ENCODE measurements at places on chromosomes 7 and 10. TPM values are rescaled to one million over a fixed set of nuclear protein-coding genes. Genes with fewer than 3 reads are reported as not detected.

Gene DYNC1I1
- 39.0 TPM for total RNA-seq

DNA sequence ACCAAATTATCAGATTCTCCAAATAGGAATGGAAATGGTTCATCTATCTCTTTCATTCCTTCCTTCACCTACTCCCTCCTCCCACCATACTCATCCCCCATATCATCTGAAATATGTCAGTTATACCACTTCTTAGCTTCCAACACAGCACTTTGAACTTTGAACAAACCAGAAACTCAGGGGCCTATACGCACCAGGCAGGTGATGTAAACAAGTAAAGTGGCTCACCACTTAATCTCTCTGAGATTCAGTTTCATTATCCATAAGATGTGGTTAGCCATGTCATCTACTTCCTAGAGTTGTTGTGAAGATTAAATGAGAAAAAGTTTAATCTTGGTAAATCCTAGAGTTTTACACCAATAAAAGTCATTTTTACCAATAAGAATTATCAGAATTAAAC is 65.9 kb upstream of the LRRN3 start:
- no peak for DNase-seq

DNA sequence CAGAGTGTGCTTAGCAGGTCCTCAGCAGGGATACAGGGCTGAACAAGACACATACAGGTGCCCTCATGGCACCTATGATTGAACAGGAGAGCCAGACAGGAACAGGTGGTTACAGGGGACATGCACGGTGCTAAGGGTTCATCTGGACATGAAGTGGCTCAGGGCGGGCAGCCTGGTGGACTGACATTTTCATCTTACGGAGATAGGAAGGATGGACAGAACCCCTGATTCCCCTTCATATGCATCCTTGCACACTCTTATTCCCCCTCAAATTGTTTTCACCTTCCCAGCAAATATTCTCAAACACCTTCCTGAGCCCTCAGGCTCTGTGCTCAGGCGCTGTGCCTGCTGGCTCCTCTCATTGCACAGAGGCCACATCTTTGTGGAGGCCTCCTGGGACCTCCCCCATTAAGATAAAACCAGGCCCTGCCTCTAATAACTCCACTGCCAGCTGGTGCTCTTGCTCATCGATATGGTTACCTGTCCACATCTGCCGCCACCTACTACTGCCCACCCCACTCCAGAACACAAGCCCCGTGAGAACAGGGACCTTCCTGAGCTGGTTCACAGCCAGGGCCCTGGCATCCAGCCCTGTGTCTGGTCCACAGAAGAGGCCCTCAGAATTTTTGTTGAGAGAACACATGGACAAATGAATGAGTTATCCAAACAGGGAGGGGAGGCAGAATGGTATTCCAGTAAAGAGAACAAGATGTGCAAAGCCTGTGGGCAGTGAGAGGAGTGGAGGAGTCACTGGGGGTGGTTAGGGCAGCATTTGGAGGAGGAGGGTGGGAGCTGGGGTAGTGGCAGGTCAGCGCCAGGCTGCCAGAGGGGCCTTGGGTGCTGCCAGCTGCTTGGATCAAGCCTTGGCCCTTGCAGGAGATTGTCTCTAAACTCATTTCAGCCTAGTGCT is 68.9 kb upstream of the AQP1 start:
- peak; percentile 57 for DNase-seq

GRCh38 chr7:121404348-121404747 is 8.2 kb upstream of the FAM3C start:
- no peak for DNase-seq

Gene RSPH10B
- not detected for total RNA-seq

GRCh38 chr10:4057021-4057420 is 272.0 kb upstream of the KLF6 start:
- DNase-seq = no peak

DNA sequence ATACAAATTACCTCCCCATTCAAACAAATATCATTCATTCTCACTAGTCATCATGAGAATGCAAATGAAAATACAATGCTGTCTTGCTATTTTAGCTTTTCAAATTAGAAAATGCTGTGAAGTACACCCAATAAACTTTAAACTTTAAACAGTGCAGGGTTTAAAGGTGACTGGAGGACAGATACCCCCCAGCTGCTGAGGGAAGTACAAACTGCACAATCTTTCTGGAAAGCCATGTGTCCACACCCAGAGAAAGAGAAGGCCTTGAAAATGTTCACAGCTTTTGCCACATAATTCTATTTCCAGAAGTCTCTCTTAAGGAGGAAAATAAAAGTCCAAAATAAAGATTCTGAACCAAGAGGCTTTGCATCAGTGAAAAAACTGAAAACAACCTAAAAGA is 56.5 kb downstream of the PIK3AP1 start:
- no peak for DNase-seq

Gene NUTM2B
- total RNA-seq = 1.2 TPM

DNA sequence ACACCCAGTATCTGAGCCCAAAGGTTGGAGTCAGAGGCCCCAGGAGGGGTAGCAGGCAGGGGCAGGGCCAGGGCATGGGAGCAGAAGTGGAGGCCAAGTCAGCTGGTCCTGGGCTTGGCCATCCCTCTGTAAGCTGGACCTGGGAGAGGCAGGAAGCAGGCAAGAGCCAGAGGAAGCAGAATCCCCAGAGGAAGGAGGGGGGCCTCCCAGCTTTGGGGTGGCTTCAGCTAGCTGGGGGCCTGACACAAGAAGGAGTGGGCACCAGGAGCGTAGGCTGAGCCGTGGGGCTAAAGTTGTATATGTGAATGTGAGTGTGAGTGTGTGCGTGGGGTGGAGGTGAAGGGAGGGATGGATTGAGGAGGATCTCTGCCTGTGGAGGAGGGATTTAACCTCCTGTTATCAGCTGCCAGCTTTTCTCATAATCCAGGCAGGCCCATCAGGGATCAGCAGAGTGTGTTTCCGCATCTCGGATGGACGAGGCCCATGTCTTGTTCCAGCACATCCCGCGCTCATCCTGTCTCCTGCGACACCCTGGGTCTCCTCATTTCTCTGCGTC is 54.0 kb downstream of the NEURL1 start:
- DNase-seq = no peak

Gene SH2B2
- 0.99 TPM for total RNA-seq

GRCh38 chr10:91340613-91341362 is 69.4 kb upstream of the HECTD2 start:
- no peak for DNase-seq

Gene DNAJC2
- 13.9 TPM for total RNA-seq

DNA sequence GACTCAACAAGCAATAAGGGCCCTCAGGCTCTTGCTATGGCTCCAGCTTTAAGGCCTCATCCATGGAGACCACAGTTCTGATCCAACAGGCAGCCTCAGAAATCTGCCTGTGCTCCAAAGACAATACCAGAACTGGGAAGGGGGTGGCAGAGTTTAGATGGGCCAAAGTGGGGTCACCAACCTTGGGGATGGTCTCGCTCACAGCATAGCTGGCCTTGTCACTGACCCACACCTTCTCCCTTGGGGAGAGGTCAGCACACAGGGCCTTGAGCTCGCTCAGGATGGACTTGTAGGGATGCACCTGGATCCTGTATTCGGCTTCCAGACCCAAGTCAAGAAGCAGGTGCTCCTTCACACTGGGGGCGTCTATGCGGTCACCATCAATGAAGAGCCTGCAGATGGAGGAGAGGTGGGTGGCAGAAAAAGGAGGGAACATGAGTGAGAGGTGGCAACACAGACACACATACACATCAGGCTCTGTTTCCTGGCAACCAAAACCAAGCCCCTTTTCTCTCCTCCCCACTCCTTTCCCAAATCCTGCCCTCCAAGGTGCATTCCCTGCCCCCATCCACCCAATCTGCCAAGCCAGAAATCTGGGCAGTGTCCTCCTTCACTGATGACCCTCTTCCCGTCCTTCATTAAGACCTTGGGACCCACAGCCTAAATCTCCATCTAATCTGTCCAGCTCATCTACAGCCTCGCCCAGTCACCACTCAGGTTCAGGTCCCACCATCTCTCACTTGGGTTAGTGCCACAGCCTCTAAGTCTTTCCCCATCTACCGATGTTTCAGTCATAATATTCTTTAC is 40.9 kb downstream of the XPNPEP1 start:
- no peak for DNase-seq

Gene ELFN1
- 12.0 TPM for total RNA-seq

GRCh38 chr7:69211739-69212138 is 386.5 kb upstream of the AUTS2 start:
- no peak for DNase-seq

- DNase-seq = no peak
Observed at GRCh38 chr7:12703881-12704280, 16.4 kb downstream of the ARL4A start.

DNA sequence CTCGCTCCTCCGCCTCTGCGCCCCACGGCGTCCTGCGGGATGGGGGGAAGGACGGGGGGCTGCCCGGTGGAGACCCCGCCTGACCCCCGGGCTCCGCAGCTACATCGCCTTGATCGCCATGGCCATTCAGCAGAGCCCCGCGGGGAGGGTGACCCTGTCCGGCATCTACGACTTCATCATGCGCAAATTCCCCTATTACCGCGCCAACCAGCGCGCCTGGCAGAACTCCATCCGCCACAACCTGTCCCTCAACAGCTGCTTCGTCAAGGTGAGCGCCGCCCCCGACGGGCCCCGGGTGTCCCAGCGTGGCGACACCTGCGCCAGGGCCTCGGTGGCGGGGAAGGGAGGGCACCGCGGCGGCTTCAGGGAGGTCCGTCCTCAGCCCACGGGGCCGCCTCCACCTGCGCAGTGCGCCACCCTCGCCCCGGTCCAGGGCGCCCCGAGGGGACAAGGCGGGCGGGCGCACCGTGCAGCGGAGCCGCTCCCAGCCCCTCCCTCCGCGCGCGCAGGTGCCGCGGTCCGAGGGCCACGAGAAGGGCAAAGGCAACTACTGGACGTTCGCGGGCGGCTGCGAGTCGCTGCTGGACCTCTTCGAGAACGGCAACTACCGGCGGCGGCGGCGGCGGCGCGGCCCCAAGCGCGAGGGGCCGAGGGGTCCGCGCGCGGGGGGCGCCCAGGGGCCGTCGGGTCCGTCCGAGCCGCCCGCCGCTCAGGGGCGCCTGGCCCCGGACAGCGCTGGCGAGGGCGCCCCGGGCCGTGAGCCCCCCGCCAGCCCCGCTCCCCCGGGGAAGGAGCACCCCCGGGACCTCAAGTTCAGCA is 793 bp downstream of the FOXL3 start:
- no peak for DNase-seq

- no peak for DNase-seq
Observed at GRCh38 chr10:75166623-75166972, 44.0 kb upstream of the VDAC2 start.

GRCh38 chr7:42677751-42678699 is 233.8 kb downstream of the C7orf25 start:
- no peak for DNase-seq

DNA sequence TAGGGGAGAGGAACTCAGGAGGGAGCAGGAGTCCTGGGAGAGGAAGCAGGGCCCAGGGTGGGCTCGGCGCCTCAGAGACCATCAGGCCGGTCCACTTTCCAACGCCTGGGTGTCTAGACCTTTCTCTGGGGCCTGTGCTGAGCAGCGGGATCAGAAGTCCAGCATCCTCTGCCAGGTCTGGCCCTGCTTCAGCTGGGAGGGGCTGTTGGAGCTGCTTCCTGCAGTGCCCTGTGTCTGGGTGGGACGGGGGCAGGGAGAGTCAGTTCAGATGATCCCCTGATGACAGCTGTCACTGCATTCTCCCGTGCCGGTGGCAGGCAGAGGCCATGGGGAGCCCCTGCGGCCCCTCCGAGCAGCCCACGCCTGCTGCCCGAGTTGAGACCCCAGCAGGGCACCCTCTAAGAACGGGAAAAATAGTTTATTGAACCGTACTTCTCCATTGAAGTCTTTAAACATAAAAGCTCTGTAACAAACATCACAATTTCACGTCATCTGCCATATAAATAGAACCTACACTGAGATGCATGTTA is 23.3 kb downstream of the AP5Z1 start:
- DNase-seq = no peak

Gene RBP4
- total RNA-seq = 4.2 TPM

DNA sequence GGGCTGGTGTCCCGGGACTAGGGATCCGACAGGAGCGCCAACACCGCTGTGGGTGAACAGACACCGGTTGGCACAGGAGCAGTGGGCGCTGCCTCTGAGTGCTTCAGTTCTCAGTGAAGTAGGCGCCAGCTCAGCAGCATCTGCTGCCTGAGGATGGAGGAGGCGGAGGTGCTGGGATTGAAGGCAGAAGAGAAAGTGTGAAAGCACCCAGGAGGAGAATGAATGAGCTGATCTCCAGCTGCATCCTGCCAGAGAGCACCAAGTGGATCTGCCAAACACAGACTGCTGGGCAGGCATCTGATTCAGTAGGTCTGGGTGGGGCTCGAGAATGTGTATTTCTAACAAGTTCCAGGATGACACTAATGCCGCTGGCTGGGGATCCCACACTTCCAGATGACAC is 74.5 kb downstream of the LANCL2 start:
- no peak for DNase-seq

GRCh38 chr7:67625257-67625737 is 628.7 kb downstream of the TYW1 start:
- peak; percentile 83 for DNase-seq

DNA sequence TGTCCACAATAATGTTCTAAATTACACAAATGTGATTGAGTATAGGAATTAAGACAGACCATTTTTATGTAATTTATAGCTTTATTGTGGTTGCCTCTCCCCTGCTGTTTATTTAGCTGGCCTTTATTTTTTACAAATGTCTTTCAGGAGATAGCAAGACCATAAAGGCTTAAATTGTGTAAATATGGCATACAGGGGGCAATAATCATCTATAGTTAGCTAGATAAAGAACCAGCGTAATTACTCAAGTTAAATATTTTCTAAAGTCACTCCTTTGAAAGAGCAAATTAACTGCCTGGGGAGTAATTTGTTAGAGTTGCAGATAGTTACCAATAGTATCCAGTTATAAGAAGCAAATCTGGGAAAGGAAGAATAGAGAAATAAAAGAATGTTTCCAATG is at the start of gene MALRD1:
MALRD1 (plus strand) TSS at position 313 of the 400 bp plus-strand sequence. CDS start 138 bp downstream, outside the sequence.
- DNase-seq = no peak

DNA sequence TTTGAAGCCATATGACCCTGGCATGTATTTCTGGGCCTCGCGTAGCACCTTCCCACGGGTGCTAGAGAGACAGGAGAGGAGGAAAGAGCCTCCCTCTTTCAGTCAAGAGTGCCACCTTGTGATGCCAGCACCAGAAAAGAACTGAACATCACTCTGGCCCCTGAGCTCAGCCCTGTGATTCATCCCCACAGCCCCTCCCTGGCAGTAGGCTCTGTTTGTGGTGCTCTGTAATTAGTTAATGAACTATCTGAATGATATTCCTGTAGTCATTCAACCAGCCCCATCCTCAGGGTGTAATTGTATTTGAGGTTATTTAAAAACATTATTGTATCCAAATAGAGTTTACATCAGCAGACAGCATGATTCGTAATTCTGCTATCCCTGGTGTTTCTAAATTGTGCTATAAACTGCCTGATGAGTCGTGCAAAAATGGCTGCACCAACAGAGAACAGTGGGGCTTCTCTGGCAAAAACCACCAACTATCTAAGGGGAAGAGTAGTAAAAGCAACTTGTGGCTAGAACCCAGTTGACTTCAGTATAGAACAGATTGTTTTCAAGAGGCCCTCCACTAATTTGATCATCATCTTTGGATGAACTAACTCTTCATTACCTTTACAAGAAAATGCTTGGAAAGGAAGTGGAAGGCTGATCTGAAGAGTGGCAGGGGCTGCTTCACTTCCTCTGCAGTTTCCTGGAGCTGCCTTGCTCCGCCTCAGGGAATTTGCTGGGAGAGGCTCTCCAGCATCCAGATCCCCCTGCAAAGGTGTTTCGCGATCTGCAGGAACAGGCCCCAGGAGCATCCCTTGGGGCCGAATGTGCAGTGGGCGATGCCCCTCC is 23.7 kb upstream of the TIAL1 start:
- no peak for DNase-seq

GRCh38 chr10:61998937-61999336 is 97.4 kb downstream of the ARID5B start:
- no peak for DNase-seq

Gene ENKUR
- total RNA-seq = not detected

- no peak for DNase-seq
Observed at GRCh38 chr7:73833251-73833919, 2.6 kb downstream of the CLDN4 start.

Gene HOXA2
- 0.12 TPM for total RNA-seq
